Stimulated activated CD8-positive, alpha-beta memory T cell treated with anti-CD3 and anti-CD28 coated beads, Interleukin-12 subunit alpha, Interleukin-12 subunit beta, amount 100 ng/mL, for 4 hours (primary cell): ENCODE measurements at places on chromosomes 2 and 18.

DNA sequence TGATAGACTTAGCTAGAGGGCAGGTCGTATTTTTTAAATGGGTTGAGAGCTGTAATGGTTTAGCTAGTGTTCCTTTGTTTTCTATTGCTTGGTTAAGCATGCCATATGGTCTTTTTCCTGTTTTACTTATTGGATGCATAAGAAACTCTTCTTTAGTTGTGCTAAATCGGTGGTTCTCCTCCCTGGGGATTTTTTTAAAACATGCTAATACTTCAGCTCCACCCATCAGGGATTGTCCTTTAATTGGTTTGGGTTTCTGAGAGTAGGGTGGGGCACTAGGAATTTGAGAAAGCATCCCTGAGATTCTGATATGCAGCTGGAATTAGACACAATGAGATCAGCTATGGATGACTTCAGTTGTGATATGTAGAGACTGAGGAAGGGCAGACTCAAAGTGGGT, 497.2 kb downstream of the THSD7B start:
- DNase-seq = no peak

- no peak for DNase-seq
Observed at GRCh38 chr2:42054714-42055430, 7.1 kb downstream of the PKDCC start.

DNA sequence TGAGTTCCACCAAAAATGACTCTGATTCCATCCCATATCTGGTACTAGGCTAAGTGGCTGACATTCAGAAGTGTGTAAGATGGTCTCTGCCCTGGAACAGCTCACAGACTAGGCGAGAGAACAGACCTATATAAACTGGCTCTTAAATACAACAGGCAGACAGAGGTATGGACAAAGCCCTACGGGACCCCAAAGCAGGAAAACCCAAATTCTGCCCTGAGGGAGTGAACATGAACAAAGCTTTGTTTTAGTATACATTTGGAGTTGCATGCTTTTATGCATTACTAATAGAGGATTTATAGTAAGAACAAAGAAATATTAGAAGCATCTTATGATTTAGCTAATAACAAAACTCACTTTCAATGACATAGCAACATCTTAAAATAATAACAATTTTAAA, 25.1 kb downstream of the GDF7 start:
- no peak for DNase-seq

DNA sequence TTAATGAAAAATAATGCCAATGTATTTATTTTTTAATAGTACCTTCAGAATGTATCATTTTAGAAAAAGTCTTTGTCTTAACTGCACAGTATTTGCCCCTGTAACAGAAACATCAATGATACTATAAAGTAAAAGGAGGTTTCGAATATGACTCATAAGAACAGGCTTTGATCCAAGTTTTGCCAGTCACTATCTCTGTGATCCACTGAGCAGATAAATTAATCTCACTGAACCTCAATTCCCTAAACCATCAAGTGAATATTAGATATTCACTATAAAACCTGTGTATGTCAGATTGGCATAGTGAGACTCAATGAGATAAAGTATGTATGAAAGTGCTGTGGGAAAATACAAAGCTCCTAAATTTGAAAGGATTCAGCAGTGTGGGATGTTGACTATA, 292.1 kb downstream of the EXOC6B start:
- no peak for DNase-seq

DNA sequence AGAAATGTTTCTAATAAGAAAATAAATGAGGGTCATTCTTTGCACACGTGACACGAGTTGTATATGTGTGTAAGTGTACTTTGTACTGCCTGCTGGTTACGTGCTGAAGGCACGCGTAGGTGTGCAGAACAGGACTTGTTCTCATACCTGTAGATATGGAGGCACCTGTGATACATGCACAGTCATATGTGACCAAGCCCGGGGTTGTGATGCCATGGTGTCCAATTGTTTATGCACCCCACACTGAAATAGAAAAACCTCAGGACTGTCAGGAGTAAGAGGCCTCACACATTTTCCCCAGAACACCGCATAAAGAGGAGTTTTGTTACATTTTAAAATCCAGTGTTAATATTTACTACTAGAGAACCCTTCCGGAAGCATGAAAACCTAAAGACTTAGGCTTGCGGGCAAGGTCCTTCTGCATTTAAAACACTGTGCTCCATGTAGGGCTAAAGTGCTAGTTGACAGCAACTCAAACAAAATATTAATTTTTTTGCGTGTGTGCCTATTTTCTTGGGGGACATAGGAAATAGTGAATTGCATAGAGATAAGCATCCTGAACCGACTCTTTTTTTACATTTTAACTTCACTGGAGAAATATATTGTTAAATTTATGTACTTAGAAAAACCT, 9.3 kb downstream of the TSHZ1 start:
- no peak for DNase-seq

- DNase-seq = no peak
Observed at GRCh38 chr2:152549423-152549822, 167.8 kb downstream of the PRPF40A start.

DNA sequence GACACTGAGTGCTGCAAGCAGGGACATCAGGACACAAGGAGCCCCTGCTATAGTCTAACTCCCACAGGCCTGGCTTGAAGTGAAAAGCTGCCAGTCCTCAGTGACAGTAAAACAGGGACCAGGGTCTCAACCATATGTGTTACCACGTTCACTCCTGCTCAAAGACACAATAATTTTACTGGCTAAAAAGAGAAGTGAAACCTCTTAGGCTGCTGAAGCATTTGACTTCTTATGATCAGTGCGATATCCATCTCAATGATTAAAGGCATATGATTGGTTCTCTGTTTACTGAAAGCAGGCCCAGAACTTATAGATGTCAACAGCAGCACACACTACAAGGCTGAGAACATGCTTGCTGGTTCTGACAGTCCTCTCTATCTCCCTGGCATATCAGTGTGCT, 129.8 kb upstream of the LMAN1 start:
- DNase-seq = no peak

GRCh38 chr2:140892911-140893637, 1237.7 kb downstream of the LRP1B start:
- DNase-seq = no peak

GRCh38 chr2:238458651-238459050, 31.9 kb downstream of the ASB1 start:
- no peak for DNase-seq

GRCh38 chr2:166384774-166385173, 9.0 kb upstream of the SCN9A start:
- no peak for DNase-seq

GRCh38 chr18:21900605-21901352, 160.2 kb downstream of the MIB1 start:
- no peak for DNase-seq

DNA sequence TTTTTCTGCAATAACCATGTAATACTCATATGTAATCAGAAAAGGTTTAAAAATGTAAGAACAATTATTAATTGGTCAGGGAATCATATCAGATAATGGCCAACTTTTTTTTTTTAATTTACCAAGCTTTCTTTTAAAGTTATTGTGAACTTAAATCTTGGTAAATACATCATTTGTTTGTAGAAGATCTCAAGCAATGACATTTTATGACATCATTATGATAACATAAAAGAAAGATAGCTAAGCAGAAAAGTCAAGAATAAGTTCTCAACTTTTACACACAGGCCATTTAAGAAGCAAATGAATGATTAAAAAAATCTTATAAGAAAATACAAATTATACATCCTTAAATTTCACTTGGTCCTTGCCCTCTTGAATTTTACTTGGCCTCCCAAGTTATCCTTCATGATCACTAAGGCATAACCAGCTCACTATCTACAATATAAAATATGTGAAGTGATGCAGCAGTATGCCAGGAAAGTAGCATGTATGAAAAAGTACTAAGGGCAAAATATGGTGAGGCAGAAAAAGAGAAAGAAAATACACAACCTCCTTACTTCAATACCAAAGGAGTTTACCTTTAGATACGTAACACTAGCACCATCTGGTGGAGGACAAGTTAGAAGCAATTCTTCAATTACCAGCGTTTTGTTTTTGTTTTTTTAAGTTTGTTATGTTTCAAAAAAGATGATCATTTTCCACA, 116.6 kb downstream of the SRBD1 start:
- DNase-seq = no peak

DNA sequence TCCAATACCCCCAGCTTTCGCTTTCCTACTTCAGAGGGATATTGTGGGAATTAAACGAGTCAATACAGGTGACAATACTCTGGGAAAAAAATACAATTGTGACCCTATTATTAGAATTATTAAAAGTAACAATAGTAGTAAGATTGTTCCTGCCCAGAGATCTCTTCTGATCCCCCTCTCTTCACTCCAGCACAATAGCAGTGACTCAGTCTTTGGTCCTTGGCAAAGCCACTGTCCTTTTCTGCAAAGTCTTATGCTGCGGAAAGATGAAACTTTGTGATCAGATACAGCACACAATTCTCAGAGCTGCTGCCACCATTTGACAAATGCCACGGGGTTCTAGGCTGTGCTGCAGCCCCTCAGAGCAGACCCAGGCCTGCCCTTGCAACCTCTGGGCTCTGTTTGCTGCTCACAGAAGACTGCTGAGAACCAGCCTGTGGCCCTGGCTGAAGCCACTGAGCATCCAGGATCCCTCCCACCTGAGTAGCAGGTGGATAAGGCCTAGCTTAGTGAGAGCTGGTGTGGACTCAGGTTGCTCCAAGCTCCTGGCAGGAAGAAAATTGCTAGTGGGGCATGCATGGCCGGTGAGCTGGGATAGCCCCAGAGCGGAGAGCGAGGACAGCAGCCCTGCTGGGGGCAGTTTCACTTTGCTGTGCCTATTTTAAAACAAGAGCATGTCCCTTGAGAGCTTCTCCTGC, 60.1 kb upstream of the ROCK2 start:
- no peak for DNase-seq

DNA sequence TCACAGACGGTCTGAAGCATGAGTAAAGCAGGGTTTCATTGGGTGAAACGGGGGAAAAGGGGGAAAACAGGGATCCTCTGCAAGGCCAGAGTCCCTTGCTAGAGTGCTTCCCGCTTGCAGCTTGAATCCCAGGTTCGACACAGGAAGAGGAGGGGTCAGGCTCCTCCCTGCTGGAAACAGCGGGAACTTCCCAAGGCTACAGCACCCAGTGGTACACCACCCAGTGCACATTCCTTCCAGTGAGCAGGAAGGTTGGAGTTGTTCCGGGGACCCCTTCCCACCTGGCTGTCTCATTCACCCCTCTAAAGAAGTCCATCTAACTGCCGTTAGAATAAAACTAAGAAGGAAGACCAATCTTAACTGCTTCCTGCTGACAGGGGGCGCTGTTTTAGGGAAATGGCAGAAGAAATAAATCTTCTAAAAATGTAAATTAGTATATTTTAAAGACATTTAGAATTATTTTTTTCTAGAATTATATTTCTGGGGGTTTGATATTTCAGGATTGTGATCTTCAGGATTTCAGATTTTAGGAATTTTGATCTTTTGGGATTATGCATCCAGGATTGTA, 230.9 kb downstream of the RBM43 start:
- no peak for DNase-seq

DNA sequence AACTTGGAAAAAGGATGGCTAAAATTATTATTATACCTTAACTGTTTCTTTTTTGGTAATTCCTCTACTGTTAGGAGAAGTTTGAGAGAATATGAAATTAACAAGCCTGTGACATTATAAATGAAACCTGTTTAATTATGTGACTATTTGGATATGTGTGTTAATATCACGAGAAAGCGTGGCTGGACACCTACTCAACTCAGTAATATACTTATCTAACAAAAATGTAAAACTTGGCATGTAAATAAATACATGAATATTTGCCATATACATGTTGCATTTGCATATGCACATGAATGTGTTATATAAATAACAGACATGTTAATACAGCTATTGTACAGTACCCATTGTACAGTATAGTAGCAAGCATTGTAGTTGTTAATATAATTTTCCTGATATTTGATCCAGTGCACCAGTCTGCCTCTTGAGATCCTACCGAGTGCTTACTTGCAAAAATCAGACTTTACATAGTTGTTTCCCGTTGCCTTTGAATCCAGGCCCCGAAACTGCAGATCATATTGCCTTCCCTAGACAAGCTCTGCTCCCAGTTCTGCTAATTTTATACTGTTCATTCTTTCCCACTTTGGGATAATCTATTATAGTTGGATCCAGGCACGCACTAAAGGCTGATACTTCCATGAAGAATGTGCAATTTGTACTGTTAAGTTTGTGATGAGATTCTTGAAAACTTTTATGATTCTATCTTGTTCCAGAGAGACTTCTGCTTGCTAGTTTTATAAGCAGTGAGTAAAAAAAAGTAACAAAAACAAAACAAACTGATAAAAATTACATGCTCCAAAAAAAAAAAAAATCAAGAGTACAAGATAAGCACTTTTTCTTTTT, 395.6 kb downstream of the ARHGAP15 start:
- DNase-seq = no peak

- no peak for DNase-seq
Observed at GRCh38 chr2:63530704-63531279, 57.5 kb downstream of the WDPCP start.

DNA sequence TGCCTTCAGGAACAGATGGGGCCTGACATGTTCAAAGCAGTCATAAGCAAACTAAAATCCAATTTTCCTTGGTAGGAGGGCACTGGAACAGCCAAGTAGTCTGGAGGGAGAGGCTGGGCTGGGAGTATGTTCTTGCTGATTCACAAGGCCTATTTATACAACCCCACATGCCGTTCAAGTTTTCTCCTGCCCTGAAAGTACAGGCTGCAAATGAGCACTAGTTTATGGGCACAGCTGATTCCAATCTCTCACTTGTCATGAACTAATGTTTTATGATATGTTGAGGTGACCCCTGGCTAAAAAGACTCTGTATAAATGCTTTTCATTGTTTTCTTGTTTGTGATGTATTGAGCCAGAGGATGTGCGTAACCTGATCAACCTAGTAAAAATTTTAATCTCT, 183.4 kb upstream of the SRD5A2 start:
- DNase-seq = no peak

DNA sequence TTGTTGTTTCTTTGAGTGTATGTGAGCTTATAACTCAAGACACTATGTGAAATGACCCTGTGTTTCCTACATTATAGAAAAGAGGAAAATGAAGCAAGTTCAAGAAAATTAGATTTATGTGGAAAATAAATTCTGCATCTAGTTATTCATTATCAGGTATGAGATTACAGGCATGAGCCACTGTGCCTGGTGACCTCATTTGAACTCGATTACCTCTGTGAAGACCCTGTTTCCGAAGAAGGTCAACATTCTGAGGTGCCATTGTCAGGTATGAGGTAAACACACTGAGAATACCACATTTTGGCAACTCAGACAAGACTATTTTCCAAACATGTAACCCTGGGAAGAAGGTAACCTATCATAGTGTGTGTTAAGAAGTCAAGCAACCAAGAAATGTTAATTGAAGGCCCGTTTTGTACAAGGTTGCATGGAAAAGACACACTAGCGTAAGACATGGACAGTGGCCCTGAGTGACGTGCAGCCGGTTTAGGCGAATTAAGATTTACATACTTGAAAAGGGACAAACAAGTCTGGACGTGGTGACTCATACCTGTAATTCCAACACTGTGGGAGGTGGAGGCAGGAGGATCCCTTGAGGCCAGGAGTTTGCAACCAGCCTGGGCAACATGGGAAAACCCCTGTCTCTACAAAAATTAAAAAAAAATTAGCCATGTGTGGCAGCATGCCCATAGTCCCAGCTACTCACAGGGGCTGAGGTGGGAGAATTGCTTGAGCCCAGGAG, 186.6 kb downstream of the NEDD4L start:
- no peak for DNase-seq
